T1000 (cell line): ENCODE measurements at places on chromosomes 5 and 9.

DNA sequence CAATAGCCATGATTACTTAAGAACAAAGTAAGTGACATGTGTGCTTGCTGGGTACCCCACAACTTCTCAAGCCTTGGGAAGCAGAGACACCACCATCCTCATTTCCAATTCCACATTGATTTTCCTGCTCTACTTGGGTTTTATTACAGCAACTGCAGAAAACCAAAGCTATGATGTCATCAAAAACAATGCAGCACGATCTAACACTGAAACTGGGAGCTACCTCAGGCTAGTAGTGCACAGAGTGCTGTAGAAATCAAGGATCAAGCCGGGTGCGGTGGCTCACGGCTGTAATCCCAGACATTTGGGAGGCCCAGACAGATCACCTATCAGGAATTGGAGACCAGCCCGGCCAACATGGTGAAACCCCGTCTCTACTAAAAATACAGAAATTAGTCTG, 174.4 kb upstream of the MSX2 start:
- DNase-seq = no peak

DNA sequence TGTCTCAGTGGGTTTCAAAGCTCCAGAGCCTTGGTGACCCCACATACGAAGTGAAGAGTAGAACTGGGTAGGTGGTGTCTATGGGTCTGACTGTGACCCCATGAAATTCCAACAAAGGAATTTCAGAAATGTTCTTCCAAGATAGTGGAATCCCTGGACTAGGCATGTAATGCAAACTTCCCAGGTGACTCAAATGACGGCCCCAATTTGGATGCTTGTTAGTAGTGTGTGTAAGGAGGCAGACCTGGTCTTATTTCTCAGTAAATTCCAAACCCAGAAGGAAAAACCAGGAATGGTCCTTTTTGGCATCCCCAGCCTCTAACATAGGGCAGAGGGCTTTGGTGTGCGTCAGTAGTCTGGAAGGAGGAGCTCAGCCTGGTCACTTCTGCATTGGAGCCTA, 43.6 kb upstream of the ABCA1 start:
- DNase-seq = no peak

DNA sequence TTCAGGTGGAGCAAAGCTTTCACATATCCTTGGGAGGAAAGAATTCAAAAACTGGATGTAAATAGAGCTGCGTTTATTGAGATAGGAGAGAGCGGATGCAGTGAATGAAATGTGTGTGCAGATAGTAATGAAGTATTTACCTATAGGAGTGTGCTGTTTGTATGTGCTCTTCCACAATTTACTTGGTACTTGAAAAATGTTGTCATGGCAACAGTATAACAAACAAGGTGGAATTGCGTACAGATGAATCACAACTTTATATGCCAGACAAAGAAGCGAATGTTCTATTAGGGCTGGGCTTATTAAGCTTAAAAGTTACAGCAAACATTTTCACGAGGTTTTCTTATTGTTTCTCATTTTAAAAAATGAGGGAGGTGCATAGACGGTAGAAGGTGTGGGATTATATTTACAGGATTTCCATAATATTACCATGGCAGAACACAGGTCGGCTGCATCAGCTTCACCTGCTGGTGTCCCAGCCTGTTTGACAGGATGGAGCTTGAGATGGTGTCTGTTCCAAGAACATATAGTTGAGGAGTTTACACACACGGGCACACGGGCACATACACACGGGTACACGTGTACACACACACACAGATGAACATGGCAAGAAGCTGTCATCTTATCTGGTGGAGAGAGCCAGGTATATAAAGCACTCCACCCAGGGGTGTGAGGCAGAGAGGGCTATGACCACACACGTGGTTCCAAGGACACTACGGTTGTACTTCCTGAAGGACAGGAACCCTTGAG, 155.7 kb downstream of the RMI1 start:
- DNase-seq = peak; percentile 32

GRCh38 chr9:21872696-21873095, 70.3 kb downstream of the MTAP start:
- no peak for DNase-seq

DNA sequence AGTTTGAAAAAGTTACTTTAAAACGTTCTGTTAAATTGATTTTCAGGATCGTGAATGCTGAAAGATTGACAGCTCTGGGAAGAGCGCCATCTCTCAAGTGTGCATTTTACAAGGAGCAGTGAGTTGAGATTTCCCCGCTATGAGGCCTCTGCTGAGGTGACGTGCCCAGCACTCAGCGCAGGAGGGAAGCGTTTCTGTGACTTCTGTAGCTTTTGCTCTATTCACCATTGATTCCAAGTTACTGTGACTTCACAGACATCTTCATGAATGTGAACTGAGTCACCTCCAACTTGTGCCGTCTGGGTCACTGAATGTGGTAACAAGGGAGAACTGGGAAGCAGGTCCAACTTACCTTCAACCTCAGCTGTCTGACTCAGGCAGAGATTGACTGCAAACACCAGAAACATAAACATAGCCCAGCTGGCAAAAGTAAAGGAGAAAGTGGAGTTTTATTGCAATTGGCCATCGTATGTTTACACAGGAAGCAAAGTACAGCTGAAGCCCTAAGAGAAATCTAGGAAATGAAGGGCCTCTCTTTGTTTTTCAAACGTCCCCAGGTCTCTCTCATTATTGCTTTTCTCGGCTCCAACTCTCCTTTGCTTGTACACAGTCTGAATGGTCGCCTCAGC, 428.8 kb upstream of the CLINT1 start:
- DNase-seq = peak; percentile 44

DNA sequence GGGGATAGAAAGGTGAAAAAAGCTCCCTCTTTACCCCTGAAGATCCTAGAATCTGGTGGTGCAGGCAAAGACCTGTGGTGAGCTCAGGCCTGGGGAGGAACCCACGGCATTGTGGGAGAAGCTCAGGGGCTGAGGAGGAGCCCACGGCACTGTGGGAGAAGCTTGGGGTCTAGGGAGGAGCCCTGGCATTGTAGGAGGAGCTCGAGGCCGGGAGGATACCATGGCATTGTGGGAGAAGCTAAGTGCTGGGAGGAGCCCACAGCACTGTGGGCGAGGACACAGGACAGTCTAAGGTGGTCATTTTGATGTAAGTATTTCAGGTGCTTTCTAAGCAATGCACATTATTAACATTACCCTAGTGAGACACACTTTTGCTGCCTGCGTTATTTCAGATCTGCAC, 179.7 kb downstream of the HSD17B3 start:
- DNase-seq = no peak

DNA sequence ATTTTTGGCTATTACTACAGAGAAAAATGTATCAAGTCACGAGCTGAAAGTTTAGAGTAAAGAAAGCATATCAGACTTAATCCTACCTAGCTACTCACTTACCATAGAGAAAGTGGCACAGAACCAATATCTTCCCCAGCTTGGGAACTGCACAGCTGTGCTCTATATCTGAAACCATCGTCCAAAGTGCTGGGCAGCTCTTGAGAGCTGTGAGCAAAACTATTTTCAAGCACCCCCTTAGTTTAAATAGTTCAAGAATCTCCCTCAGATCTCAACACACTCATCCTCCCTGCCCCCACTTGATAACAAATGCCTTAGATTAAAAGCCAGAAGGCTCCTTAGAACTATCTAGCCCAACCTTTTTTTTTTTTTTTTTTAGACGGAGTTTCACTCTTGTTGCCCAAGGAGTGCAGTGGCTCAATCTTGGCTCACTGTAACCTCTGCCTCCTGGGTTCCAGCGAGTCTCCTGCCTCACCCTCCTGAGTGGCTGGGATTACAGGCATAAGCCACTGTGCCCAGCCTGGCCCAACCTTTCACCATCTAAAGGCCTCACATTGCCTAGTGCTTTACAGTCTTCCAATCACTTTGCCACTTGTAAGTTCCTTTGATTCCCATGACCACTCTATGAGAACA, 94.2 kb upstream of the APC start:
- DNase-seq = no peak

DNA sequence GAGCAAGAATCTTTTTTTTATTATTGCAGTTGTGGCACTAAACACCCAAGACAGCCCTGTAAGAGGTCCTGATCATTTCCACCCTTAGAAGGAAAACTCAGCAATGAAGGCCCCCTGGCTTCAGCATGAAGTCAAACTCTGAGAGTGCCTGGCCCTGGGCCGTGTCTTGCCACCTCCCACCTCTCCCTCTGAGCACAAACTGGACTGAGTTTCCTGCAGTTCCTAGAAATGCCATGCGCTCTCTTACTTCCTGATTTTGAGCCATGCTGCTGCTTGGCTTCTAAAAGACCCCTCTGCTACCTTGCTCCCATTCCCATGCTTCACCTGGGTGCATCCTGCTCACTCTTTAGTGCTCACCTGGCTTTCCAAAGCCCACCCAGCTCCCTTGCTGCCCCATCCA, 140.4 kb upstream of the KLF9 start:
- DNase-seq = no peak

DNA sequence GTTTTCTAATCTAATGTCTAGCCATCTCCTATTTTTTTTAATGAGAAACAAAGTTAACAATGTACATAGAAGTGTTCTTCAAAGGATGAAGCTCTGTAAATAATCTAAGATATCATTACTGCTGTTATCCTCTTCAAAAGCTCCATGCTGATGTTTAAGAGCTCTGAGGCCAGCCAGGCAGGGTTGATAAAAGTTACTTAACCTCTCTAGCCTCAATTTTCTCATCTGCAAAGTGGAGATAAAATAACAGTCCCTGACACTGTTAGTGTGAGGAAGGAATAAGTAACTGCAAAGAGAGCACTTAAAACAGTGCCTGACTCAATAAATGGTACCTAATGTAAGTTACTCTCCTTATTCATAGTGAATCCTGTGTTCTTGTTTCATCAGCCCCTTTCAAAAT, 60.1 kb downstream of the LHFPL2 start:
- DNase-seq = no peak

DNA sequence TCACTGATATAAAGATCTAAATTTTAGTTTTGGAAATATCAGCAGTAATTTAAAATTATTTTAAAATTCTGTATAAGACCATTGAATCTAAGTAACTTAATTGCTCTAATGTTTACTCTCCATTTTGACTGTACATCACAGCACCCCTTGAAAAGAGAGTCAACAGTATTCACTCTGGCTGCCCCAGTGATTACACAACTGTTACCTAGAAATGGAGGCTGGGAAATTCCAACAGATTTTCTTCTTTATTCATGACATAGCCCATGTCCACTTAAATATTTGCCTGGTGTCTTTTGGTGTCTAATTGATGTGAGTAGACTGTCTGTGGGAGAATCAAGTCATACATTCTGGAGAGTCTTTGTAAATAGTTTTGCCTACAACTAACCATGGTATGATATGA, 301.8 kb upstream of the CDH6 start:
- no peak for DNase-seq

DNA sequence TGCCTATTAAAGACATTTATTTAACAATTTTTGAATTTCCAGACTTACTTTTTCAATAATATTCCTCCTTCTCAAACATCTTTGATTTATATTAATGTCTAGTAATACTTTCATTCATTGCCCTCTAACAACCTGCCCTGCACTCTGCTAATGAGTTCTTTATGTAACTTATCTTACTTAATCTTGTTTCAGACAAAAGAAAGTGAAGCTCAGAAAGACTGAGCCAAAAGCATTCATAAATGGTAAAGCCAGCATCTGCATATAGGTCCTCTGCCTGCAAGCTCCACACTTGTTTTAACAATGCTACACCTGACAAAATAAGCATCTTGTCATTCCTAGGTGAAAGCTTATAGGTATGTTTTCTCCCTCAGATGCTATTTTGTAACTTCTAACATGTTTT, 2.4 kb upstream of the TNPO1 start:
- no peak for DNase-seq

DNA sequence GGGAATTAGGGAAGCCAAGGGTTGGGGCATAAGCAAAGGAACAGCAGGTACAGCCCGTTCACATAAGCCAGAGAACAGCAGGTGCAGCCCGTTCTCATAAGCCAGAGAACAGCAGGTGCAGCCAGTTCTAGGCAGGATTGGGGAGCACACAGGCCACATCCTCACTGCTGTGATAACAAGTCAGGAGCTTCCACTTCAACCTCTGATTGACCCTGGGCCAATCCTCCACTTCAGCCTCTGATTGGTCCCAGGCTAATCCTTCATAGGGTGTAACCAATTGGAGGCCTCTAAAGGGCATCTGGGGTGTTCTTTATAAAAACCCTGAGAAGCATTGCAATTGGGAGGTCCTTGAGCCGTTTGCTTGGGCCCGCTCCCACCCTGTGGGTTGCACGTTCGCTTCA, 27.5 kb downstream of the CEL start:
- no peak for DNase-seq

- DNase-seq = no peak
These were observed 319.9 kb downstream of the RAB3C start for GRCh38 chr5:58902765-58903164.

DNA sequence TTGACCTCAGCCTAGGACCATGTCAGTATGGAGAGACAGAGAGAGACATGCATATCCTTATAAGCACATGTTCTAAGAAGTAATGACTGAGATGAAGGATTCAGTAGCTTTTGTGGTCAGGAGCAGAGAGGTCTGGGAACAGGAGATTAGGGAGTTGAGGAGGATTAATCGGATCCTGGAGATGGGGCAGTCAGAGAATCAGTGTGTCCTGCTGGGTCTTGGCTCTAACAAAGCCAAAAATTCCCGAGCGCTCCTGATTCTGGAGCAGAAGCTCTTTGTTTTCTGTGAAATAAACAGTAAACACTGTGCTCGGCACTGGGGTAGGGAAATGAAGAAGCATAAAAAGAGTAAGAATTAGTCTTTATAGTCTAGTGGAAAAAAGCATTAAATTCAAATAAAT, 520.0 kb upstream of the CLINT1 start:
- no peak for DNase-seq

GRCh38 chr9:124341455-124342170, 73.6 kb downstream of the PSMB7 start:
- no peak for DNase-seq

DNA sequence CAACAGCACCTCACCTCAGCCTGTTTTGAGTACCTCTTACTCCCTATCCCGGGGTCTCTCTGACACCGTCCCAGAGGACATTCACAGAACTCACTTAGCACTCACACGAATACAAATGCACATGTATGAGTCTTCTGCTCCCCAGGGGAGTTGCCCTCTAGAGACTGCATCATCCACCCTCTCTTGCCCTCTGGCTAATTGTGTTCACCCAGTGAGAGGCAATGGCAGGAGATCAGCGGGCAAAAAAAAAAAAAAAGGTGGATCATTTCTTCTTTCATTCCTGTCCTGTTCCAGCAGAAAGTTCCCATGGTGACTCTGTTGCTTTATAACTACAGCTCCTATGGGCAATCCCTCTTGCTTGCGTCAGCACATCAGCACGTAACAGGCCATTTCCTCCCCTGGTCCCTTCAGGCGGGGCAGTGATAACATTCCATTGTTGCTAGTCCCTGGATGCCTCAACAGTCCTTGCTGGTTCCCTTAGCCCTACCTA, 23.5 kb upstream of the SNX2 start:
- DNase-seq = peak; percentile 88

DNA sequence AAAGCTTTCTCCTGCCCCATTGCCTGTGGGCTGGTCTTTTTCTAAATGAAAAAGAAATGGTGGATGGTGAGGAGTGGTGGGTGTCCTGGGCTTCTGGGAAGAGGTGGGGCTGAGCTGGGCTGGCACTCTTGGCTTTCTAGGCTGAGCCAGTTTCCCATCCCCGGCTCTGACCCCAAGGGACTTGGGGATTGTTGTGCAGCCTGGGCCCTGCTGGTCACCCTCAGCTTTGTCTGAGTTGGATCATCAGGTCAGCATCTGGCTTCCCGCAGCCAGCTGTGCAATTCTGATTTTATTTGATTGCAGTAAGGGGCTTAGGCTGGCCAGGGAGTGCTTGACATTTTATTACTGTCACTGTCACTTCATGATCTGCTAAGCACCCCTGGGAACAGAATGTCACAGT, 25.3 kb downstream of the GLRA1 start:
- no peak for DNase-seq
